ENCODE measurements at places on chromosomes 12 and 14. TPM values are rescaled to one million over a fixed set of nuclear protein-coding genes. Genes with fewer than 3 reads are reported as not detected.
A peak's percentile ranks its signal among the peaks of the same experiment; 100 is the strongest.

DNA sequence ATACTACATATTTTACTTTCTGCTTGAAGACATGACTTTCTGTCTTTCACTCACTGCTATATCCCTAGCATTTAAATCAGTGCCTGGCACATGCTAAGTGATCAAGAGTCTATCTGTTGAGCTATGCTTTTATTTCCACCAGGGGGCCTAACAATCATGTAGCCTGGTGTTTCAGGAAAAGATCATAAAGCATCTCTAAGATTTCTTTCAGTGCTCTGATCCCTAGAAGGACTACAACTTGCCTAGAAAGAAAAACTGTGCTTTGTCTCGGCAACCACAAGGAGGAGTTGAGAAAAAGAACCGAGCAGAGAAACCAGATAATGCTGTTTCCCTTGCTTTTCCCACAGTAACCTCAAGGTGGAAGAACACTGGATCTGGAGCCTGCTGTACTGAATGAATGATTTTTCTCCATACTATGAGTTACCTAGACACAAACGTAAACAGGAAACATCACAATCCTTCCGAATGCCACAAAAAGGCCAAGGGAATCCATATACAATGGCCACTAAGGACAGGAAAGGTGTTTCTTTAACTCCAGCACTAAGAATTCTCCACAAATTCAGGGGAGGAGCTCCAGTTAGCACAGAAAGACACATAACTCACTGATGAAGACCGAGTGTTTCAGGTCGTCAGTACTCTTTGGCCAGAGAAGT is 1.2 kb downstream of the CRY1 start:
- no peak for DNase-seq

- DNase-seq = peak; percentile 86
These were observed 6.4 kb downstream of the SLC48A1 start for GRCh38 chr12:47779301-47779942.

Gene POTEM
- total RNA-seq = not detected

Gene ACTR10
- total RNA-seq = 86.9 TPM

Gene ASIC1
- 1.1 TPM for total RNA-seq

Gene INHBE
- total RNA-seq = not detected

DNA sequence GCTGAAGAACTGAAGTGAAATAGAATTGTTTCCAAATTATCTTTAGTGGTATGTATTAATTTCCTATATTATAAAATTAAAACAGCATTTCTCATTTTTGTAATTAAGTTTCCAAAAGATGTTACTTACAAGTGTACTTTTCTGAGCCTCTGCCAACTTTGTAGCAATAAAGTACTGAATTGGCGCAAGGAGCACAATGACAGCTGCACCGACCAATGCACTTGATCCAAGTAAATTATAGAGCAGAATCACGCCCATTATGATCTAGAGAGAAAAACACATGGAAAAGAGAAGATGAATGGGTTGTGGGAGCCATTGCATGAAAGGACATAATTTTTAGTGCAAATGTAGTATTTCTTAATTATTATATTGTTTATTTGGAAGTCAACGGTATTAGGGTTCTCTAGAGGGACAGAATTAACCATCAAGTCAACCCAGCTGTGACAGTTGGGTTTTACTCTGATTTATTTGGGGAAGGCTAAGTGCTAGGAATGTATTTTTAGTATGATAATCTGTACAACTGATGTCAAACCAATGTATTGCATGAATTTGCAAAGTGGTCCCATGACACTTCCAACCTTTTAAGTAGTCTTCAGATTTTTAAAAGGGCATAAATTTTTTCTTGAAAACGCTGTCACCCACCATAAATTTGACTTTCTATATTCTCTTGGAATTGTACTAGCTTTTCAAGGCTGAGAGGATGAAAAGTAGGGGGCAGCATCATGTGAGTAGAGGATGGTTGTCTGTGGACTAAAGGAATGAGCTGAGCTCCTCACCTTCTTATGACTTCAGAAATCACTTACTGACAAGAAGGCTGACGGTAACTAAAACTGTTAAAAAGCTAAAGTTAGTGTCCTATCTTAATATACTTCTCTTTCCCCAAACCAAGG is 33.0 kb downstream of the ABCC9 start:
- DNase-seq = no peak

GRCh38 chr14:92686900-92687427 is 61.5 kb downstream of the LGMN start:
- DNase-seq = peak; percentile 85

- DNase-seq = no peak
These were observed 46.0 kb downstream of the ARID2 start for GRCh38 chr12:45775465-45775864.

- DNase-seq = peak; percentile 81
These were observed 4.7 kb upstream of the RHOF start for GRCh38 chr12:121797937-121798786.

DNA sequence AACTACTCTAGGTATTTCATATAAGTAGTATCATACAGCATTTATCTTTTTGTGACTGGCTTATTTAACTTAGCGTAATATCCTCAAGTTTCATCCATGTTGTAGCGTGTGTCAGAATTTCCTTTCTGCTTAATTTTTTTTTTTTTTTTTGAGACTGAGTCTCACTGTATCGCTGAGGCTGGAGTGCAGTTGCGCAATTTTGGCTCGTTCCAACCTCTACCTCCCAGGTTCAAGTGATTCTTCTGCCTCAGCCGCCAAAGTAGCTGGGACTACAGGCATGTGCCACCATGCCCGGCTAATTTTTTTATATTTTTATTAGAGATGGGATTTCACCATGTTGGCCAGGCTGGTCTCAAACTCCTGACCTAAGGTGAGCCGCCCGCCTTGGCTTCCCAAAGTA is 28.9 kb downstream of the PNMA1 start:
- no peak for DNase-seq

All from heart left ventricle (tissue), 16 donors.